Memory B cell (primary cell): ENCODE measurements at places on chromosomes 1 and 21.

- no peak for DNase-seq
These were observed 120.8 kb upstream of the GADD45A start for GRCh38 chr1:67564193-67564592.

GRCh38 chr1:155794605-155795245, 62.3 kb downstream of the GON4L start:
- DNase-seq, result no peak

- no peak for DNase-seq
These were observed 34.1 kb upstream of the SLC25A33 start for GRCh38 chr1:9505143-9505542.

- DNase-seq, result no peak
These were observed 123.3 kb upstream of the USP24 start for GRCh38 chr1:55338448-55338820.

DNA sequence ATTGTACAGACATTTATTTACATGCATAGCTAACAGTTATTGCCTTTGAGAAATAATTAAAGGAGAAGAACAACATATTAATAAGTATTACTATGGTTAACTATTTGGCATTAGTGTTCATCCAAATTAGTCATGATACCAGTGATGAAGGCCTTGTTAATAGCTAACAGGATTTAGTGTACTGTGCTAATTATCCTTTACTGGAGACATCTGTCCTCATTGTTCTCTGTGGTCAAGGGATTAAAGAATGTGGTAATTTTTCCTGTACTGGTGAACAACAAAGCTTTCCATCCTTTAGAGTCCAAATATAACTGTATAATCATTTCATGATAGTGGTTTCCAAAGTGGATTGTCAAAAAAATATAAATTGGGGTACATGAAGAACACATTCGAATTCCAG, 103.9 kb downstream of the ADGRL4 start:
- no peak for DNase-seq

DNA sequence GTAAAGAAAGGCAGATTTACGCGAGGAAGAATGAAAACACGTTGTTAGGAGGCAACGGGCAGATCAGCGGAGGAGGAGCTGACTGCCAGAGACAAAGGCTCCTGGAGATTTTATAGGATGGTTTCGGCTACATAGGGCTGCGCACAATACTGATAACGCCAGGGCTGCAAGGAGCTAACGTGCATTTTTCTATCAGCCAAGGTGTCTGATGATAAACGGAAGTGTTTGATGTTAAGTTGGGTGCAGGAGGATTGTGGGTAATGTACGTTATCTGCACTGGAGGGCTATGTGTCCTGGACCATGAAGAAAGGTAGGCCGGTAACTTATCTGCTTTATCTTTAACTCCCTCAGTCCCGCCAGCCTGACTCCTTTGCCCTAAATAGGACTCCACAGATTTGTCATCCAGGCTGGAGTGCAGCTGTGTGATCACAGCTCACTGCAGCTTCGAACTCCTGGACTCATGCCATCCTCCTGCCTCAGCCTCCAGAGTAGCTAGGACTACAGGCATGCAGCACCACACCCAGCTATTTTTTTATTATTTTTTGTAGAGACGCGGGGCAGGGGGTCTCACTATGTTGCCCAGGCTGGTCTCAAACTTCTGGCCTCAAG, 29.6 kb downstream of the SETD4 start:
- no peak for DNase-seq

DNA sequence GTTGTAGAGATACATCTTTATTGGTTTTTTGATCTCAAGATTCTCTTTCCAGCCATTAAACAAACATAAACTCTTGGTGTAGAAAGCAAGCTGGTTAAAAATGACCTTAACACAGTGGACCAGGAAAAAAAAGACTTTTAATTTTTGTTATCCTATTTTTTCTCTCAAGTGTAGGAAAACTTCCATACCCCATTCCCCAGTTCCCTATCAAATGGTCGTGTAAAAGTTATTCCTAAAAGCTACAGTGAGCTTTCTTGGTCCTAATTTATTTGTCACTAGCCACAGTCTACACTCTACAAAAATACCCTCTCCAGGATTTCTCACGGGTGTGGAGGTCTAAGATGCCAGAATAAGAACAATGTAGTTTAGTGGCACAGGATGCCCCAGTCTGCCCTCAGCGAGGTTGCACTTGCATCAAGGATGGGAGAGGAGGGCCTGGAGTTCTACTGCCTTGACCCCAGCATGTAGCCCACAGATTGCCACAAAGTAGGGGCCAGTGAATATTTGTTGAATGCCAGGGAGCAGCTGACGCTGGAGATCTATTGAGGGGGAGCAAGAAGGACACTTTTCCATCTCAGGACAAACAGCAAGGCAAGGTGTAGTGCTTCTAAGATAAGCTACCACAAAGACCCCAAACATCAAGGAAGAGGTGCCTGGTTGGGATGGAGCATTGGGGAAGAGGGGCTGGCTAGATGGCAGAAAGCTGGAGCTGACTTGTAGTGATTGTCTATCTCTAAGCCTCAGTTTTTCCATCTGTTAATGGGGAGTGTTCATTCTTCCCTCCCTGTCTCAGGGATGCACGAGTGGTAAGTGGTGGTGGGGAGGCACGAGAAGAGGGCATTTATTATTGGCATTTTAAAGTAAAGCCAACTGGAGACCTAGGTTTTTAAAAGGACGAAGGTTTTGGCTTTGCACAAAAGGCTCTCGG, 1.8 kb downstream of the MYCL start:
- DNase-seq, result no peak

DNA sequence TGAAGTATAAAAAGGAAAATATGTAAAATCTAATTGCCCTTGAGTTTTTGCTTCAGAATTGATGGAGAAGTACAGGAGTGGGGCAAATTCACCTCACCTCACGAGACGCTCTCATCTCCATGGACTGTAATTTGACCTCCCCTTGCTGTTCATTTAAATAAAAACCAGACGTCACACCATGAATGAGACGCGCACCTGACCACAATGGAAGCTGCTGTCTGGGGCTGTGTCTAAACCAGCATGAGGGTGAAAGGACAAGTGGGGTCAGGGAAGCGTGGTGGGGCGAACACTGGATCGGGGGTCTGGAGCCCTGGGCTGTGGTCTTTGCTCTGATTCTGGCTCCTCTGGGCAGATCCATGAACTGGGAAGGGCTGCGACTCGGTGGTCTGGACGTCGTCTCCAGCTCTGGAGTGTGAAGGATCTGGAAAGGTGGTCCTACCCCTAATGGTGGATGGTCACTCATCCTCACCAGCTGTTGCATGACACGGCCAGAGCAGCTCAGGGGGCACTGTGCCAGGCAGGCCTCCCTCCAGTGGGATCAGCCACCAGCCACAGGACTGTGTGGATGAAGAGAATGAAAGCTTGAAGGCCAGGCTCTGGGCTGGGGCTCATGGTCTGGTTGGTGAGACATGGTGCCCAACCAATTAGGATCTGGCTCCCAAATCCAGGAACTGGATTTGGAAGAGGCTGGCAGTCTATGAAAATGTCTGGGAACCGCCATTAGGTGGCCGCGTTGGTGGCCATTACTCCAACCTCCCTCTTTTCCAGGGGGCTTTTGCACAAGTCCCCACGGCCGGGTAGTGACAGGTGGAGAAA, 728.6 kb downstream of the PTPRU start:
- DNase-seq, result no peak

DNA sequence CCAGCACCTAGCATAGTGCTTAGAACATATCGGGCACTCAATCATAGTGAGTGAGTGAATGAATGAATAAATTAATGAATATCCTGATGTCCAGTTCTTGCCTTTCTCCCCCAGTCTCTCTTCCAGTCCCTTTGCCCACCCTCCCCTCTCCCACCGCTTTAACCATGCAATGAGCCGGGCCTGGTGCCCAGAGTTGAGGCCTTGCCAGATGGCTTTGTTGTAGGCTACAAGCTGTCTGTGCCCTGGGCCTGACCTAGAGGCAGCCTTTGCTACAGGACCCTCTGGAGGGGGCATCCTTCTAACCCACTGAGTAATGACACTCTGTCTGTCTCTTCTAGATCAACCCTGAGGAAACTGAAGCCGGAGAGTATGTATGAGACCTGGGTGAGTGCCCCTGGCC, 6.9 kb downstream of the CASQ1 start:
- DNase-seq, result no peak

DNA sequence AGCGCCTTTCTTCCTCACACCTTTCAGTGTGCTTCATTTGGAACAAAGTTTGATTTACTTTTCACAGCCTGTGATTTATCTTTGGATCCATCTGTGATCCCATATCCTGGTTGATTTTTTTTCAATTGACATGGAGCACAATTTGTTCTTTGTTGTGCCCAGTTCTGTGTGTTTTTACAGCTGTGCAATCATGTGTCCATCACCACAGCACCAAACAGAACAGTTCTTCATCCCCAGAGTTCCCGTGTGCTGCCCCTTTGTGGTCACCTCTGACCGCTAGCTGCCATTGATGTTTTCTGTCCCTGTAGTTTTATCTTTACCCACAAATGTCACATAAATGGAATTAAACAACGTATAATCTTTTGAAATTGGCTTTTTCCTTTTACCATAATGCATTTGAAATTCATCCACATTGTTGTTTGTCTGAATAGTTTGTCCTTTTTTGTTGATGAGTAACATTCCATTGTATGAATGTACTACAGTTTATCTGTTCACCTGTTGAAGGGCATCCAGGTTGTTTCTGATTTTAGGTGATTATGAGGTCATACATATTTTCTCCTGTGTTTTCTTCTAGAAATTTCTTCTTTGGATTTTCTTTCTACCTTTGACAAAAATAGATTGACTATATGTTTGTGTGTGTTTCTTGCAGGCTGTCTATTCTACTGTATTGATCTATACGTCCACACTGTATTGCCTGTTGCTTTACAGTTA, 17.4 kb downstream of the MIGA1 start:
- DNase-seq, result no peak

- peak; percentile 37 for DNase-seq
These were observed 26.1 kb downstream of the MAN1C1 start for GRCh38 chr1:25642574-25643108.
